ENCODE measurements at places on chromosomes 1 and 21. TPM values are rescaled to one million over a fixed set of nuclear protein-coding genes. Genes with fewer than 3 reads are reported as not detected.

GRCh38 chr1:98288494-98288893 is 367.7 kb upstream of the DPYD start:
- no peak for DNase-seq

GRCh38 chr21:39715804-39716397 is 29.1 kb upstream of the IGSF5 start:
- DNase-seq, result peak; percentile 81

DNA sequence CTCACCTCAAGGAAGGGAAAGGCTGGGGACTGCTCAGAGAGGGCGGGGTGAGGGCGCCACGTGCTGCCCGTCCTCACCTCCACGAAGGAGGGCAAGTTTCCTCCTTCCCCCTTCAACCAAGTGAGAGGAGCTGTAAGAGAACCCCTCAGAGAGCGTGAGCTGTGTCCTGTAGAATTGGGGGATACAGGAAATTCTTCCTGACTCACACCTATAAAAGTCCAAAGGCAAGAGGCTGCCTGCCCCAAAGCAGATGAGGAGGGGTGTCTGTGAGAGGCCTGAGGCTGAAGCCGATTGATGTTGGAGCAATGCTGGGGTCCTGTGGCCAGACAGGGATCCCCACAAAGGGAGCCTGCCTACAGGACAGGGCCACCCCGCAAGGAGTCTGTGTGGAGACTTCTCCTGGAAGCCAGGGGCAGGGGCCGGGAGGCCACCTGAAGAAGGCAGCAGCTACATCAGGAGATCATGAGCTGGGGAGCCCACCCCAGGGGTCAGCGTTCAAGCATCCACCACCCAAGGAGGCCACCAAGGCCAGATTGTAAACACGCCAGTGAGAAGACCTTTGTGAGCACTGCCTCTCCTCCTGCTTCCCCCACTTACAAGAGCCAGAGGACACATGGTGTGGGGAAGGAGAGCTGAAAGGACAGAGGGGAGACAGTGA is 27.7 kb downstream of the S100A6 start:
- DNase-seq, result no peak

- DNase-seq, result no peak
These were observed 1.8 kb downstream of the TRIM46 start for GRCh38 chr1:155175281-155175926.

GRCh38 chr1:14925336-14926136 is 228.0 kb upstream of the TMEM51 start:
- DNase-seq, result no peak

DNA sequence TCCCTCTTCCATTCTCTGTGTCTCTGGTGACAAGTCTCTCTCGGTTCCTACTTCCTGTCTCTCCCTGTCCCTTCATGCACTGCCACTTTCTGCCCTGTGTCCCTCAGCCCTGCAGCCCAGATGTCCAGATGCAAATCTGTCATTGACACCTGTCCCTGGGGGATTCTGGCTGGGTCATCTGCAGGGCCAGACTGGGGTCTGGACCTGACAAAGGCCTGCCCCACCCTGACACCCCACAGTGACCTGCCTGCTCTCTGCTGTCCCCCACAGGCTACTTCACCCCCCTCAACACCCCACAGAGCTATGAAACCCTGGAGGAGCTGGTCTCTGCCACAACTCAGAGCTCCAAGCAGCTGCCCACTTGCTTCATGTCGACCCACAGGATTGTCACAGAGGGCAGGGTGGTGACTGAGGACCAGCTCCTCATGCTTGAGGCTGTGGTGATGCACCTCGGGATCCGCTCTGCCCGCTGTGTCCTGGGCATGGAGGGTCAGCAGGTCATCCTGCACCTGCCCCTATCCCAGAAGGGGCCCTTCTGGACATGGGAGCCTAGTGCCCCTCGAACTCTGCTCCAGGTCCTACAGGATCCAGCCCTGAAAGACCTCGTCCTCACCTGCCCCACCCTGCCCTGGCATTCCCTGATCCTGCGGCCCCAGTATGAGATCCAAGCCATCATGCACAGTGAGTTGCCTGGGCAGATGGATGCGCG is 7.2 kb downstream of the THEMIS2 start:
- no peak for DNase-seq

- peak; percentile 57 for DNase-seq
These were observed 77.8 kb downstream of the MAN1C1 start for GRCh38 chr1:25694167-25695007.

- no peak for DNase-seq
These were observed 5.6 kb upstream of the GPSM2 start for GRCh38 chr1:108871050-108871724.

DNA sequence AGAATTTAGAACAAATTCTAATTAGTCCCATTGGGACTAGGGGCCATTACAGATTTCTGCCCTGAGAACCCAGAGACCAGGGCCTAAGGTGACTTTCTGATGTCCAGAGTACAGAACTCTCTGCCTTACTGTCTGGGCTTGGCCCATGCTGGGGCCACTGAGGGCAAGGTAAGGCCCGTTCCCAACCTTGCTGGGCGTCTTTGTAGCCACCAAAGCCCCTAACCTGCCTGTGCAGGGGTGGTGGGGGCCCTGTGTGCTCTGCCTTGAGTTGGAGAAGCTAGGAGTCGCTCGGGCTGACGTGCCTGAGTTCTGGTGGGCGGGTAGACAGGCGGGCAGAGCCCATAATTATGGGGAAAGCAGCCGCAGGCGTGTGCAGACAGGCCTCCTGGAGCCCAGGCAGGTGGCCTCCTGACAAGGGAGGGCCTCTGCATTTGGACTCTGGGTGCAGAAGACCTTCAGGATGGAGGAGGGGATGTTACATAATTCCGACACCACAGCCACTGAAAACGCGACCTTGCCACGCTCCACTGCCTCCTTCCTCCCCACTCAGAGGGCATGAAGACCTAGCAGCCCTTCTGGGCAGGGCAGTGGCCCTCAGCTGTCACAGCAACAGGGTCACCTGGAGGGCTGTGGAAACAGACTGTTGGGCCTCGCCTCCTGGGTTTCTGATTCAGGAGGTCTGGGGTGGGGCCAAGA is 239.9 kb upstream of the TMEM51 start:
- DNase-seq, result no peak

DNA sequence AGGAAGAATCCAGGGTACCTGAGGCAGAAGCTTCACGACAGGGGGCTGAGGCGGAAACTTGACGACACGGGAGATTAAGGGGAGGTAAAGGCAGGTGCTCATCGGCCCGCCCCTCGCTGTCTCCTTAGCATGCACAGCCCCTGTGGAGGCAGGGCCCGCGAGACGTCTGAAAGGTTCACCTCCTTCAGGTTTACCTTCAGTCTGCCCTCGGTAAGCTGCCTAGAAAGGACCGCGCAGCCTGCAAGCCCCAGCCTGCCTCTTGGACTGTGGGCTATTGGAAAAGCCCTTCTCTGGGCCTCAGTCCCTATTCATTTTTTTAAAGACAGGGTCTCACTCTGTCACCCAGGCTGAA is 28.5 kb downstream of the KNCN start:
- no peak for DNase-seq

DNA sequence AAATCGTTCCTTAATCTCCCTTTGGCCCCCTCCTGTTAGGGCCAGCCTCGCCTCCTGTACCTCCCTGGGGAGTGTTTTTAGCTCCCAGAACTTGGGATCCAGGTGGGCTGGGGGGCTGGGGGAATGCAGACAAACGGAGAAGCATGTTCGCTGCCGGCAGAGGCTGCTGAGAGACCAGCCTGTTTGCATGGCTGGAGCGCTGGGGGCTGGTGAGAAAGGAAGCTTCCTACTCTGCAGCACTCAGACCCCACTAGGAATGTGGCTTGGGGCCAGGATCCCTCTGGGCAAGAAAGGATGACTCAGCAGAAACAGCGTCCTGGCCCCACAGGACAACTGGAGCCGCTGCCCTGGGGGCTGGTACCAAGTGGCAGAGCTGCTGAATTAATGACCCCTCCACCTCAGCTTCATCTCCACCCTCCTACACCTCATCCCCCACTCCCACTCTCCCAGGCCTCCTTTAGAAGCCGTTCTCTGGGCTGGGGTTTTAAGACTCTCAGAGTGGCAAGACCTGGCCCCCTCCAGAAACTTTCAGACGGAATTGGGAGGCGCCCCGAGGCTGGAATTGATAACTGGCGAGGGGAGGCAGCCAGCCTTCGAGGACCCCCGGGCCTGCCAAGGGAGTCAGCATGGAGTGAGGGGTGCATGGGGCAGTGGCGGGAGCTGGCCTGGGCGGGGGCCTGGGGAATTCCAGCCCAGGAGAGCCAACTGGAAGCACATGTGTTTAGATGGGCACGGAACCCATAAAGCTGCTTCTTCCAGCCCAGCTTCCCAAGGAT is 28.5 kb upstream of the EPS8L3 start:
- peak; percentile 93 for DNase-seq

GRCh38 chr1:40788561-40789341 is 5.2 kb downstream of the KCNQ4 start:
- DNase-seq, result no peak

DNA sequence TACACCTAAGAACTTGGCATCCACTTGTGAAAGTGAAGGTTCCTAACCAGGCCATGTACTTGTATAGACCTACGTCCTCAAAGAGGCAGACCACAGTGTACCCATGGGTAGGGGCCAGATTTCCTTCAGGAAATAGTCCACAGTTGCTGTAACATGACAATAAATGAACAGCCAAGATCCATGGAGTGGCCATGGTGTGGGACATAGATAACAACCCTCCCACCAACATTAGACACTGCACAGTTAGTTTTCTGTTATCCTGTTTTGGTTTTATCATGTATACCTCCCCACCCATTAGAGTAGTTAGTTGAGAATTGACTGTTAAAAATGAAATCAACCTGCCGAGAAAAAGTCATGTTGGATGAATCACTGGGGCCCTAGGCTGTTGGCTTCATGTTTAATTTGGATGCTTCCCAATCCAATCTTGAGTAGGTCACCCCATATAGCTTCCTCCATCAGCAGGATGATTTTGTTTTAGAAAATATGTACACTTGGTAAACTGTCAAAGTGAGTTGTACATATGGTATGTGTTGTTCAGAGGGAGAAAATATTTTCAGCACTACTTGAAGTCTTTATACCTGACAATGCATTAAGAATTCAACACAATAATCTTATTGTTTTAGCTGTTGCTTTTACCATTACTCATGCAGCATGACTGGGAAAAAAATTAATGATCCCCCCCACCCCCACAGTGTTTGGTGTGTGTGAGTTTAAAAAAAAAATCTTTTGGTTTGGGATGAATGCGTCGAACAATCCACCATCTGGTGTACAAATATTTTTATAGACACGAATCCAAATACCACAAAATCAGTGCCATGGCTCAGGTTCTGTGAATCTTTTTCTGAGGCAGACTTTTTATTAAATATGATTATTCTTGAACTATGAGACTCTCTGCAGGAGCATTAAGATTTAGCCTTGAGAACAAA is 88.3 kb upstream of the ARHGAP29 start:
- DNase-seq, result peak; percentile 45

- no peak for DNase-seq
These were observed 46.9 kb upstream of the PUM1 start for GRCh38 chr1:31112266-31112935.

DNA sequence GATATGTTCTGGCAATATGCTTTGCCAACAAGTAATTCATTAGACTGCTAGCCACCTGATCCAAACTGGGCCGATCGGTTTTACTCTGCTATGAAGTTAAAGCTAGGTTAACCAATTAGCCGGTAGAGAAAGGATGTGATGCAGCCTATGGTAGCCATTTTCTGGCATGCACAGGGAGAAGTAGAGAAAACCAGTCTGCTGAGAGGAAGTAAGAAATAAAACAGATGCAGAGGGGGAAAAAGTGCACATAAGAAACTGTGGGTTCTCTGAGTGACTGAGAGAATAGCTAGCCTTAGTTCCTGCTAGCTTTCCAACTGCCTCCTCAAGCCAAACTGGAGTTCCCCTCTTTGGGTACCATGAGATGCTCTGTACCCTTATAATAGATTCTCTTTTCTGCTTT is 52.8 kb downstream of the ARID4B start:
- no peak for DNase-seq

DNA sequence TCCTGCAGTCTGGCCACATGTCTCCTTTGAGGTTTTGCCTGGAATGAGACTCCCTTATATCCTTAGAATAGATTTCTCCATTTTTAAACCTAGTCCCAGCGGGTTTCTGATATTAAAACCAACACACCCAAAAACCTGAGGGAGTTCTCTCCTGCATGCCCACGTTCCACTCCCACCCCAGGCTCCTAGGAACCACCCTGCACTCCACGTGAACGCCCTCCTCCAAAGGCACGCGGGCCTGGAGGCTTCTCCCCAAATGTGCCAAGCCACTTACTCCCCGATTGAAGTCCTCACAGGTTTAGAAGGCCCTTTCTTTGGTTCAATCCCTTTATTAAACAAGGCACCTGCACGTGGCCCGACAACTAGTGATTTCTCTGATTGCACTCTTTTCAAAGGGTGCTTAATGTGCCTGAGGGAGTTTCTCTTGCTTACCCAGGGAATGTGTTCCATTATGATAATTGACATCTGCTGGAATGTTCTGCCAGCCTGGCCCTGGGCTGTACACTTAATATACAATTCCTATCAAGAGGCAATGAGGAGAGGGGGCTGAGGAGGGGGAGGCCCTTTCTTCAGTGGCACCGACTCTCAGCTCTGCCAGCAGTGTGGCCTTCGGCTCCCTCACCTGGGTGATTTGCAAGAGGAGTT is 104.3 kb upstream of the ADAR start:
- no peak for DNase-seq

- DNase-seq, result no peak
These were observed 18.6 kb downstream of the ACTL8 start for GRCh38 chr1:17773591-17774326.

DNA sequence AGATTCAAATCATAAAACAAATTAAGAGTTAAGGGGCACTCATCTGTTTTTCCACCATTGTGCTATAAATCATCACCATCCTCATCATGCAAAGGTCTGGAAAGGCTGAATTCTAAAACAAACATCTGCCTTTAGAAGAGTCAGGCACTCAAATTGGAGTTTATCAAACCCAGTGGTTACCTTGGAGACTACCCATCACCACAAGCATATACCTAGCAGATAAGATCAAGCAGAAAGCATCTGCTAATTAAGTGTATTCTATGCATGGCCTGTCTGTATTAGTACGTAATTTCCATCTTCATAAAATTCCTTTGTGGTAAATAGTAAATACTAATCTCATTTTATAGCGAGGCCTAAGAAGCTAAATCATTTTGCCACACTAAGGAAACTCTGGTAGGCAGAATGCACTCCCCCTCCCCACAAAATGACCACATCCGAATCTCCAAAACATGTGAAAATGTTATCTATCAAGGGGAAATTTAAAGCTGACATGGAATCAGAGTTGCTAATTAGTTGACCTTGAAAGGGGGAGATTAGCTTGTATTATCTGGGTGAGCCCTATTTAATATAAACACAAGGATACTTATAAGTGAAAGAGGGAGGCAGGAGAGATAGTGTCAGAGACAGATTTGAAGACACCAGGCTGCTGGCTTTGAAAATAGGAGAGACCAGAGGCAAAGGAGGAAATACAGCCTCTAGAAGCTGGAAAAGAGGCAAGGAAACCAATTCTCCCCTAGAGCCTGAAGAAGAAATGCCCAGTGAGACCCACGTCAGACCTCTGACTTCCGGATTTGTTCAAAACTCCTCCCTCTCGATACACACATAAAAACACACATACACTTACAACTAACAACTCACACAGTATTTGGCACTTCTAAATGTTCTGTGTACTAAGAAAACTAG is 23.2 kb downstream of the ARID4B start:
- DNase-seq, result no peak

- no peak for DNase-seq
These were observed 179.9 kb downstream of the TGFB2 start for GRCh38 chr1:218525031-218525430.

TRAF3IP3 gene
- 3.4 TPM for total RNA-seq

NHLH1 gene
- total RNA-seq, result not detected

PDPN gene
- total RNA-seq, result 10.5 TPM

GJA5 gene
- 15.4 TPM for total RNA-seq

DCST1 gene
- total RNA-seq, result not detected
